AML-193 (cell line): ENCODE measurements at places on chromosomes 5 and 9.

- DNase-seq, result no peak
Observed at GRCh38 chr5:171275841-171276544, 33.1 kb upstream of the TLX3 start.

- DNase-seq, result no peak
Observed at GRCh38 chr9:73042155-73042554, 89.3 kb upstream of the ALDH1A1 start.

DNA sequence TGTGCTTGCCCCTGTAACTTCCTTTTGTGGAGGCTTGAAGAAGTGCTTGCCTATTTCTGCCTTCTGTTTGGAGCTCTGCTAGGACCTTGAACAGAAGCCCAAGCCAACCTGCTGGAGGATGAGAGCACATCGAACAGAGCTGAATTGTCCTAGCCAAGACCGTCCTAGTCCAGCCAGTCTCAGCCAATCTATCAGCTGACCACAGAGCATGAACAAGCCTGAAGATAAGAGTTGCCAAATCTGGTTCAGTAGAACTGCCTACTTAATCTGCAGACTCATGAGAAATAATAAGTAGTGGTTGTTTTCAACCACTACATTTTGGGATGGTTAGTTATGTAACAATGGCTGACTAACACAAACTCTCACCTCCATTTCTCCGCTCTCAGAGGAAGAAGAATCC, 4.4 kb upstream of the SNX2 start:
- DNase-seq, result no peak

DNA sequence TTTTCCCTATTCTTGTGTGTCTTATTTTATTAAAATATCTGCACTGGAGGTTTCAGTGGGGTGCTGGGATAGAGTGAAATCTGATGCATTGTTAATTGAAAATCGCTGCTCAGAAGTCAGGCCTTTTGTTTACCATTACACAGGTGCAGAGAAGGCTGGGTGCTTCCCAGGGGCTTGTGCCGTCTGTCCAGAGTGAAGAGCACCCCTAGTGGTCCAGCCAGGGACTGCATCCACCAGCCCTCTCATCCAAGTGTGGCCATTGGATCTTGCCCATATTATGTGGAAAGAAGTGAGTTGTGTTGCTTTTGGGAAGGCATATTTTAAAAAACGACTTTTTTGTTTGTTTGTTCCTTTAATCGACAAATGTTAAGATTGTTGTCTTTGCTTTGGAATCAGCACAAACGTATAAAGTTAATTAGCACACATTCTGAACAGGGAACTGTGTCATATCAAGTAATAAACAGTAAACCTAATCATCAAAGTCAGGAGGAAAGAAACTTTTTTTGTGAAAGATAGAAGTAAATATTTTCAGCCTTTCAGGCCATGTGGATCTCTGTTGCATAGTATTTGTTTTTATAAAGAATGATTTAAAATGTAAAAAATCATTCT, 315.6 kb downstream of the MTRR start:
- no peak for DNase-seq

DNA sequence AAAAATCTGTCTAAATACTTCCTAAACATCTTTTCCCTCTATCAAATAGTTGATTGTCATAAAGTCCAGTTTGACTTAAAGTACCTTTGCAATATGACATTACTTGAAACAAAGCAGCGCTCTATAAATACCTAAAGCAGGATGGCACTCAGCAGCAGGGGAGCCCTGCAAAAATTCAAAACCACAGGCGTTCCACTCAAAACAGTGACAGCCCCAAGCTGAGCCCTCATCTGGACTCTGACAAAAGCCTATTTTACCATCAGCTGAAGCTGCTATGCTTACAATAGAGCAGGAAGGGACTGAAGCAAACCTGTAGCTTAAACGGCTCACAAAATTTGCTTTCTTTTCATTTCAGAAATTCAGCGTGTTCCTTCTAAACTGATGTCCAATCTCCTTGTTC, 11.5 kb downstream of the GABRA6 start:
- DNase-seq, result no peak

- DNase-seq, result no peak
Observed at GRCh38 chr9:134570711-134571325, 70.8 kb upstream of the COL5A1 start.

DNA sequence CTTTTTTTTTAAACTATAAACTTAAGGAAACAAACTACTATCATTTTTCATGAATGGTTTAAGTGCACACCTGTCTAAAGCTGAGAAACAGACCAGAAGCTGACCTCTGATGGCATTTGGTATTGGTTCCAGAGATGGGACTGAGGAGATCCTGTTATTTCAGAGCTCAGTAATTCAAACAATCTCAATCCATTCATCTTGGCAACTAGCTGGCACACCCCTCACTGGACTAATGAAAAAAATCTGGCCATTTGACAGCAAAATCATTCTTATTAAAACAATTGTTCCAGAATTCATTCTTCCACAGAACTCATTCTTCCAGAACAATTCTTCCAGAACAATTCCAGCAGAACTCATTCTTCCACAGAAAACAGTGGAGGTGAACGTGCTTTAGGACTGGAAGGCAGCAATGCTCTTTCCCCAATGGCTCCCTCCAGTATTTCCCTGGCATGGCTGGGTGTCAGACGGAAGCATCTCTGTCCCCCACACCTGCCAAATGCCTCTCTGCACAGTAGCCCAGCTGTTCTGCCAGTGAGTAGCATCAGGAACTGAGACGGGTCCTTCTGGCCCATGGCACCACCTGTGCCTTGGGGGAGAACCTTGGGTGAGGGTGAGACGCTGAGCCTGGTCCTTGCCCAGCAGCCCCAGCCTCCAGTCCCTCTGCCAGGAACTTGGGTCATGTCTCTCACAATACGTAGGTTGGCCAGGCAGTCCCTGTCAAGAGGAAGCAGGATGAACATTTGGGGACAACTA, 87.5 kb upstream of the EQTN start:
- DNase-seq, result no peak
